A549 treated with Hydrocortisone at 1 μM for 4 hours (cell line): ENCODE measurements at places on chromosomes 1 and 21. TPM values are rescaled to one million over a fixed set of nuclear protein-coding genes. Genes with fewer than 3 reads are reported as not detected.

Gene CAPN8
- total RNA-seq = 1.0 to 1.8 TPM (median 1.6 TPM) in 5 replicates

Gene CCDC190
- total RNA-seq = not detected in 5 replicates

Gene ATAD3B
- 1.3 to 3.2 TPM (median 2.9 TPM) in 5 replicates for total RNA-seq

Gene NBPF19
- total RNA-seq = 6.6 to 10.6 TPM (median 6.9 TPM) in 5 replicates

Gene UMODL1
- not detected in 5 replicates for total RNA-seq

Gene WNT3A
- 0.02 to 0.05 TPM (median 0.03 TPM) in 3 of 5 replicates, not detected in the others for total RNA-seq

Gene RPE65
- not detected in 5 replicates for total RNA-seq

Gene NHLH1
- total RNA-seq = 0.35 to 0.76 TPM (median 0.42 TPM) in 5 replicates

Gene REG4
- not detected in 5 replicates for total RNA-seq

Gene SPRR2E
- total RNA-seq = not detected in 5 replicates

Gene TNFSF4
- total RNA-seq = 0.03 to 0.09 TPM (median 0.08 TPM) in 5 replicates

Gene SLAMF9
- 0.22 to 0.68 TPM (median 0.56 TPM) in 5 replicates for total RNA-seq

Gene FMO1
- not detected in 5 replicates for total RNA-seq

Gene LRRC38
- total RNA-seq = 0.05 to 0.08 TPM in 2 of 5 replicates, not detected in the others

Gene ALPL
- total RNA-seq = 0.32 to 0.51 TPM (median 0.47 TPM) in 5 replicates

Gene CYB5RL
- total RNA-seq = 2.7 to 3.6 TPM (median 3.1 TPM) in 5 replicates

Gene SELL
- total RNA-seq = 0.20 to 0.40 TPM (median 0.25 TPM) in 5 replicates

Gene ALX3
- total RNA-seq = not detected in 5 replicates

Gene PTPN7
- not detected in 5 replicates for total RNA-seq

Gene IQGAP3
- 13.4 to 17.9 TPM (median 16.5 TPM) in 5 replicates for total RNA-seq

Gene TNFRSF1B
- 0.47 to 0.71 TPM (median 0.51 TPM) in 5 replicates for total RNA-seq

Gene HRNR
- total RNA-seq = not detected in 5 replicates

Gene SPRR4
- not detected in 5 replicates for total RNA-seq

Gene GABRD
- 0.39 to 0.83 TPM (median 0.46 TPM) in 5 replicates for total RNA-seq

Gene EPS8L3
- total RNA-seq = 0.67 to 1.7 TPM (median 0.97 TPM) in 5 replicates

Gene CD52
- total RNA-seq = not detected in 5 replicates

Gene ACADM
- total RNA-seq = 27.0 to 48.1 TPM (median 30.1 TPM) in 5 replicates

Gene SPATA21
- total RNA-seq = 0.05 to 0.14 TPM (median 0.05 TPM) in 4 of 5 replicates, not detected in the other
